ENCODE measurements at places on chromosomes 6 and 20. TPM values are rescaled to one million over a fixed set of nuclear protein-coding genes. Genes with fewer than 3 reads are reported as not detected.

ECHDC1 gene
- total RNA-seq, result 62.5 TPM

GRCh38 chr20:44036441-44036840, 121.8 kb downstream of the TOX2 start:
- no peak for DNase-seq

GRCh38 chr6:111959766-111960165, 86.5 kb upstream of the FYN start:
- DNase-seq, result no peak

COL12A1 gene
- not detected for total RNA-seq

DNA sequence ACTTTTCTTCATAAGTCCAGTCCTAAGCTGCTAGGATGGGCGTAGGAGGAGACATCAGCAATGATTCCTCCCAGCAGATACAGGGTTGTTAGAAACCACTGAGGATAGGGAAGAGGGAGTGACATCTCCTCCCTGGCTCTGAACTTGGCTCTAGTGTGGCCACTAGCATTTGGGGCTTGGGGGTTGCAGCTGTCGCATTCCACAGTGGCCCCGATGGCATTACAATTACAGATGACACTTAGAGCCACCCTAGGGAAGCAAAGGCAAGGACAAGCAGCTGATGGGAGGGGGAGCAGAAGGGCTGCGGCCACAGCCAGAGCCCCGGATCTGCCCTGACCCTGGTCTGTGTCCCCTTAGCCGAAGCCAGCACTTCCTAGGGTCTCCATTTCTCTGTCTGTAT, 9.5 kb upstream of the CDKN1A start:
- no peak for DNase-seq

- no peak for DNase-seq
Measured at GRCh38 chr6:139955366-139956155, 581.1 kb upstream of the CITED2 start.

DNA sequence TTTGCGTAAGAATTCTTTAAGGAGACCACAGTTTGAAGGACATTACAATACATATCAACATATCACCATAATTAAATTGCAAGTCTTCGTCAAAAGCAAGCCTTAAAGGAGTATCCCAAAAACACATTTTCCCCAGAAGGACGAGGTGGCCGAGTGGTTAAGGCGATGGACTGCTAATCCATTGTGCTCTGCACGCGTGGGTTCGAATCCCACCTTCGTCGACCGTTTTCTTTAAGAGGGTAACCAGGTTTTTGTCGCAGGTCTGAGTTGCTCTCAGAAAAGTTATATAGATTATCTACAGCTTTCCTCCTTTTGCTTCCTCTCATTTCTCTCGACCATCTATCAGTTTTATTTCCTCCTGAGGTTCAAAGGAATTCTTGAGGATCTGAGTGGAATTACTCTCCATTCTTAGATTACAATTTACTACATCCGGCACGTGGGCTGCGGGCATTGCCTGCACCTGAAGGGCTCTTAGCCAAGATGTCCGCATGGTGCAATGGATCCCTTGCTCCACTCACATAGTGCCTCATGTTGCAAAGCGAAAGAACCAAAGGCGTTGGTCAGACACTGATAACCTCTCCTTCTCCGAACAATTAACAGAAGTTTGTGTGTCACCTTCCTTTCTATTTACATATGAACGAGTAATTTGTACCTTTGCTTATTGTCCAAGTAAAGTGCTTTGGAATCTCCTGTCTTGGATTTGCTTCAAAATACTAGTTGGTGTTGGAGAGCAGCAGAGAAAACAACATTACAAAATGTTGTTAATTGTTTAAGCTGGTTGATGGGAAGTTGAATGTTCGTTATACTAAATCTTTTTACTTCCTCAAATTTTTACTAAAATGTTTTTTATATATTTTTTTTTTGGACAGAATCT, 14.0 kb downstream of the POM121L2 start:
- DNase-seq, result peak; percentile 60

FITM2 gene
- total RNA-seq, result 3.0 TPM

Data from Karpas-422 (cell line).